ENCODE measurements at places on chromosomes 3 and 15.

- DNase-seq, result no peak
Measured at GRCh38 chr15:96344060-96344705, 13.7 kb downstream of the NR2F2 start.

DNA sequence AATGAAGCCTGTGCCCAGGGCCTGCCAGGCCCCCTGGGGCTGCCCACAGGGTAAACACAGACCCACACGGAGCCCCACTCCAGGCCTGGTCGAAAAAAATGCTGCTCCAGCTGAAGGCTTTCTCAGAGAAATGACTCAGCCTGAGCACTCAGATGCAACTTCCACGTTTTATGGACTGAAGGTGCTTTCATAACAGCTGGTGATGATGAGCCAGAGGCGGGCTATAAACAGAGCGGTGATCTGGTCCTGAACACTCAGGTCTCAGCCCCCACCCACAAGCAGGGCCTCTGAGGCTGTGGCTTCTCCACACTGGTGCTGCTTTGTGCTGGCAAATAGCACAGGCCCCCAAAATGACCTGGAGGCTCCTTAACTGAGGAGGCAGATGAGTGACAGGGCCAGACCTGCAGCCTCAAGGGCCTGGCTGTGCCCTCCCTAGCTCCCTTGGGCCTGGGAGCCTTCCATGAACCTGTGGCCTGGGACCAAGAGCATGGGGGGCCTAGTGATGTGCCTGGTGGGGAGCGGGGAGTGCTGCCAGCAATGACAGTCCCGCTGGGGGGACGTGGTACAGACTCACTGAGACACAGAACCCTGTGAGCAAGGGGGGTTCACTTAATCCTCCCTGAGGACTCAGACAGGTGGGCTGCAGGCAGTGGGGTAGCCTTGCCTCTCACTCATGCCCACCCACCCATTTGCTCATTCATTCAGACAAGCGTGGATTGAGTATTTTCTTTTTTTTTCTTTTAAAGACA, 23.0 kb upstream of the FURIN start:
- DNase-seq, result peak; percentile 96

DNA sequence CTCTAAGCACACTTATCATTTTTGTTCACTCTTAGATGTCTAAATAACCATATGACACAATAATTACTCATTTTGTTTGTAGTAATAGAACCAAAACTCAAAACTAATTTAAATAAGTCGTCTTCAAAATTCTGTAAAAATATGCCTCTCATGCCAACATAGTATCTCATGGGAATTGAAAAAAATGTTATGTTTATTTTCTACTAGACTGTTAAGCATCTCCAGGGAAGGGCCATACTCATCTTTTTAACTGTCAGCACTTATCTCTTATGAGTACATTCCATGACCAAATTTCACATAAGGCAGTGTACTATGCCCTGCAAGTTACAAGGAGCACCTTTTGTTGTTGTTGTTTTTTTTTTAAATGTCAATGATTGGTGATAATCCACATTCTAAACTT, 18.3 kb upstream of the USF3 start:
- DNase-seq, result no peak

DNA sequence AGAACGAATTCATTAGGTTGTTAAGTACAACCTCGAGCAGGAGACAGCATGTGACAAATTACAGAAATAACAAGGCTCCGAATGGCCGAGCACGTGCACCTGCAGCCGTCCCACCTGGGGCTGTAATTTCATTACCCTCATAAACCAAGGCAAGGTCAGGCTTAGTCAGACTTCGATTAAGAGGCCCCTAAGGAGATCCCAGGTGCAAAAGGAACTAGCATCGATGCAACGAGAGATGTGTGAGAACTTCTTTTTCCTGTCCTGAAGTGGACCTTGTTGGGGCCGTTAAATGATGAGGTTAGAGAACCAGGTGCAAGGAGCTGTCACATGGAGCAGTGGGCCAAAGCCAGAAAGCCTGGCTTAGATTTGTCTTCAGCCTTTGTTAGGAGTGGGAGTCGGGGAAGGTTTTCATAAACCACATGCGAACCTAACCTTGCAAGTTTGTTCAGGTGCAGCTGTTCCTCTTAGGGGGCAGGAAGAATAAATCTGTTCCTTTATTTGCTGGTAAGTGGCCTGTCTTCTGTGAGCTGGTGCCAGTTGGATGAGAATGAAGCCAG, 559.9 kb upstream of the MCTP2 start:
- no peak for DNase-seq

DNA sequence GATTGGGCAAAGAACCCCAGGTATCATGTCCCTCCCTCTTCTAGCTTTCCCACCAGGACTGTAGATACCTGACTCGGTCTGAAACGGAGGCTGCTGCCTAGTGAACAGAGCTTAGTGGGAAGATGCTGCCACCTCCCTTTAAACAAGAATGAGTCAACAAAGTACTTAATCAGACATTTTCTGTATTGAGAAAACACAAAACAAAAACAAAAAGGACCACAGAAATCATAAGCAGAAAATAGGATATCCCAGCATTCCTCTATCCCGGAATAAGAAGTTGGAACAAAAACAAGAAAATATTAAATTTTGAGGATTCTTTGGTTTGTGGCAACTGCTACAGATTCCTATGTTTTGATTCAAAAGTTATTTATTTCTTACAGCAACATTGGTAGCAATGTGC, 51.7 kb upstream of the COL8A1 start:
- DNase-seq, result no peak

- DNase-seq, result no peak
Measured at GRCh38 chr3:151912028-151912427, 38.6 kb downstream of the SUCNR1 start.

DNA sequence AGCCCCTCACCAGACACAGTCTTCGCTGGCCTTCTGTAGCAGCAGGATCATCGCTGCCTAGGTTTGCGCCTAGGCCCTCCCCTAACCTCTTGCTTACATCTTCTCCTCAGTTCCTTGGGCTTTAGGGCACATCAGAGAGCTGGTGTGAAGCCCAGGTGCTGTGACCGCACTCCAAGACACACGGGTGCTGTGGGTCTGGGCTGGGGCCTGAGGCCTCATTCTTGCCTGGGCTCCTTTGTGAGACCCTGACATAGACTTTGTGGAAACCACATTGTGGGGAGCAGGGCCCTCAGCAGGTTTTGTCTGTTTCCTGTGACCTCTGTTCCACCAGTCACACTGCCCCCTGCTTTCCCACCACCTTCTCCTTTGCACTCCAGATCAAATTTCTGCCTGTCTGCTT, 8.0 kb downstream of the AMIGO3 start:
- no peak for DNase-seq

DNA sequence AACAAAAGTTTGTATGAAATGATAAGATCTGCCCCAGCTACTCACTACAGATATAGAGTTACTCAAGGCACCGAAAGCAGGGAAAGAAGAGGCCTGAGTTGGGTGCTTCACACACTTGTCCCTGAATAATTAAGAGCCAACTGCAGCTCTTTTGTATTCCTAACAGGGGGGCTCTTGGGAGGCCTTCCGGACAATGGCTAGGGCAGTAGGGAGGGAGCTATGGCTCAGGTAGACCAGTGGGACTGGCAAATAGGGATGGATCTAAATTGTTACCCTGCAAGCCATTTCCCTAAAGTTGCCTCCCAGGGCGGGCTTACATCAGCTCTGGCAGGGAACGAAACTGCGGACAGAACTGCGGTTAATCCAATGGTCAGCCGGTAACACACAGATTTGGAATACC, 6.2 kb downstream of the SEMA5B start:
- no peak for DNase-seq

Measured in suppressor macrophage treated with lipopolysaccharide for 1 hour (primary cell).